ENCODE measurements at places on chromosomes 7 and 10.

- DNase-seq = no peak
Measured at GRCh38 chr7:140041659-140042385, 20.9 kb downstream of the PARP12 start.

GRCh38 chr7:45978010-45978681 lies 57.1 kb upstream of the IGFBP3 start:
- DNase-seq = no peak

DNA sequence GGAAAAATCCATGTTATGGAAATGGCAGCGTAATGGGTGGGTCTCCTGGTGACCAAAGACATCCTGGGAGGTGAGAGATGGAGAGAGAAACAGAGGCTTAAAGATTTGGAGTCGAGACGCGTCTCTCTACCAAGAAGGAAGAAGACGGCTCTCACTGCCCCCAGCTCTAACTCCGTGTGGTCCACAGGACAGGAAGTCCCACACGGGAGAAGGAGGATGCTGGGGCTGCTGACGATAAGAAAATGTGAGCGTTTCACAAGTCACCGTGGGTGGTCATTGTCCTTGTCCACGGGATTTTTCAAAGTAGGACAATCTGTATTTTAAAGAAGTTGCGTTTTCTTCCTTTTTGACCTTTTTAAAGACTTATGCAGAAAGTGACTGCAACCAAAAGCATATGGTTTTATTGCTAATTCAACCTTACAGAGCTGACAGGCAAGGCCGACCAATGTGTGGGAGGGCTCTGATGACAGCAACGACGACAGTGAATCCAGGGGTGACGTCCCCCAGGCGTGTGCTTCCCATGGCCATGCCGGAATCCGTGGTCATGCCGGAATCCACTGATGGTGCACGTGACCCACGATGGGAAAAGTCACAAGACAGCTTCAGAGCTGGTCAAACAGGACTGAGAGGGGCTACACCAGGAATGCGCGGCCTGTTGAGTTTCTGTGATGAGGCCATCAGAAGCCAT lies 341.2 kb downstream of the PTPRN2 start:
- DNase-seq = no peak

DNA sequence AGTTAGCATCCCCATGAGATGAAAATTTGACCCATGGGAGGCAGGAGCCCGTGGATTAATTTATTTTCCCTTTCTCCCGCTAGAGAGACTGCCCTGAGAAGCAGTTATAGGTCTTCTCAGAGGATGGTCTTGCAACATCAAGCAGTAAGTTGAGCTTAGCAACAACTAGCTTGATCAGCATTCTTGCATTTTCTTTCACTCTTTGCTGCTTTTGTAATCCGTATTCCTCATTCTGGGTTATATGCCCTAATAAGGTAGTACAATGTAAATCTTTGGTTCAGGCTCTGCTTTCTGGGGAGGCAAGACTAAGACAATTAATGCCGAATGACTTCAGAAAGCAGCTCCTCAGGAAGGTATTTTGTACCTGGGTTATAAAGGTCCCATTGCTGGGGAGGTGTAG lies 146.8 kb downstream of the FZD1 start:
- no peak for DNase-seq

GRCh38 chr7:39721919-39722597 lies 98.7 kb downstream of the RALA start:
- no peak for DNase-seq

- DNase-seq = no peak
Measured at GRCh38 chr10:3136763-3137611, 35.6 kb downstream of the PITRM1 start.

- no peak for DNase-seq
Measured at GRCh38 chr7:33841705-33842129, 63.6 kb upstream of the BMPER start.

- no peak for DNase-seq
Measured at GRCh38 chr10:97182288-97182990, 3.3 kb downstream of the SLIT1 start.

- peak; percentile 17 for DNase-seq
Measured at GRCh38 chr7:16417906-16418305, 3.4 kb downstream of the CRPPA start.

GRCh38 chr7:107678110-107678753 lies 17.6 kb downstream of the SLC26A4 start:
- DNase-seq = no peak

DNA sequence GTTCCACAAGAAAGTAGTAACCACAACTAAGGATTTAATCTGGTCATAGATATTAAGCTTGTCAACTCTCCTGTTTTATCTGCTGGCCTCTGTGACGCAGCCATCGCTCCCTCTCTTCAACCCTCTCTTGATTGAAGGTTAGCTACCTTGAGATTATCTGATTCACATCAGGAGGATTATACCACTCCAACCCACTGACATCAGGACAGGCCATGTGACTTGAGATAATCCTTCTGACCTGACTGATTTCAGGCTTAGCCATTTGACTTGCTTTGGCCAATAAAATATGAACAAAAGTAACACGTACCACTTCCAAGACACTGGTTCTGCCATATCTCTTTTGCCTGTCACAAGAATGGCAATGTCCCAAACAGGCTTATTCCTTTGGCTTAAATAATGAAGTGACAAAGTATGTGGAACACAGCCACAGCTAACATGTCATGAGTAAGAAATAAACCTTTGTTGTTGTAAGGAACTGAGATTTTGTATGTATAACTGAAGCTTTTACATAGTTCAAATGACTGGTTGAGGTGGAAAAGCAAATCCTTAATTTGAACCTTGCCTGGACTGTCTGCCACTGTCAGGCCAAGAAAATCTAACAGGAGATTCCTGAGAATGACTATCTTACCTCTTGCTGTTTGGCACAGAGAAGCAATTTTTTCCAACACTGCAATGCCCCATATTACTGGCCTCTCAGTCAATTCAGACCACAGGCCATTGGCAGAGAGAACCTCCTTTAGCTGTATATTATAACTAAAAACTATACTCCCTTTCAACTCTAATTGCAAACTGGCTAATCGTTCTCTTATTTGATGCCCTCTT lies 13.9 kb downstream of the ZNF438 start:
- DNase-seq = no peak

DNA sequence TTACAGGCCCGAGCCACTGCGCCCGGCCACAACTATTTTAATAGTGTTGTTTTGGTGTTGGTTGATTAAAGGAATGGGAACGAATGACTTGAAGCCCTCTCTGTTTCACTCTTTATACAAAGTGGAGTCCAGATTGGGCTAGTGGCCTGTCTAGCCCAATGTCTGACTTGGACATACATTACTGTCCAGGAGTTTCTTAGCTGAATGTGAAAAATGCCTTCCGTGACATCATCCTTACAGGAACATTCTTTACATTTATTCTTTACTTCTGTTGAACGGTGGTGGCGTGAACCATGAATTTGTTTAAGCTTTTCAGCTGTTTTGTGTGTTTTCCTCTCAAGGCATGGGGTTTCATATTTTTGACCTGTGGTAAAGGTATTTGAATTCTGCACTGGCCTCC lies 67.9 kb downstream of the DAGLB start:
- no peak for DNase-seq

- DNase-seq = no peak
Measured at GRCh38 chr7:10401793-10402192, 571.9 kb upstream of the PHF14 start.

DNA sequence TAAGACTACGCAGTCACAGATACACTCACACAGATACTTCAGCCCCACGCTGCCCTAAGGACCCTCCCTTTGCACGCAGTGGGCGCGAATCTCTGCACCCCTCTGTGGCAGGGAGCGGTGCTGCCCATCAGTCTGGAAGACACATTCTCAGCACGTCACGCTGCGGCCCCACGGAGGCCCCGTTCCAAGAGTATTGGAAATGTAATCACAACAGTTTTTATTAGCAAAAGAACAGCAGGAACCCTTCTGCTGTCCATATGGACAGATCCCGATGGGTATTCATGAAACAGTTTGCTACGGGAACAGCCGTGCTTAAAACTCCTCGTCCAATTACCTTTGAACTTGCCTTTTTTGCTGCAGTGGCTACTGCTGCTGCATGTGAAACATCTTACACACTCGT lies 131.0 kb downstream of the RPS24 start:
- DNase-seq = no peak

DNA sequence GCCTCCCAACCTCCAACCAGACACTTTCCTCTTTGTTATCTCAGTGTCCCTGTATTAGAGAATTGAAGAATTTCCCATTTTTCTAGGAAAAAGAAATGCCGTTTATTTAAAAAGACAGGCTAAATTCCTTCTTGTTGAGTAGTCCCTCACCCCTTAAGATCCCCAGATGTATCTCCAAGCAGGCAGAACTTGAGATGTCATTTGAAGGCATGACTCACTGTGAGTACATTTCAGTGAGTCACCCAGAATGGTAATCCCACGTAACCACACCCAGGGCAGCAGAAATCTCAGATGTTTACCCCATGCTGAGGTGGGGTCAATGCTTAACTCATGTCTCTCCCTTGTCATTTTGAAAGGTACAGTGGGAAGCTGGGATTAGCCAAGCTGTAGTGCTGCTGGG lies 4.4 kb downstream of the ZNF655 start:
- peak; percentile 46 for DNase-seq

- no peak for DNase-seq
Measured at GRCh38 chr10:85611093-85611740, 755.4 kb downstream of the GRID1 start.

- no peak for DNase-seq
Measured at GRCh38 chr7:23294549-23295400, 4.4 kb upstream of the MALSU1 start.

GRCh38 chr10:62270020-62270419 lies 1.4 kb upstream of the RTKN2 start:
- no peak for DNase-seq

- no peak for DNase-seq
Measured at GRCh38 chr10:63702092-63702491, 180.9 kb downstream of the REEP3 start.

DNA sequence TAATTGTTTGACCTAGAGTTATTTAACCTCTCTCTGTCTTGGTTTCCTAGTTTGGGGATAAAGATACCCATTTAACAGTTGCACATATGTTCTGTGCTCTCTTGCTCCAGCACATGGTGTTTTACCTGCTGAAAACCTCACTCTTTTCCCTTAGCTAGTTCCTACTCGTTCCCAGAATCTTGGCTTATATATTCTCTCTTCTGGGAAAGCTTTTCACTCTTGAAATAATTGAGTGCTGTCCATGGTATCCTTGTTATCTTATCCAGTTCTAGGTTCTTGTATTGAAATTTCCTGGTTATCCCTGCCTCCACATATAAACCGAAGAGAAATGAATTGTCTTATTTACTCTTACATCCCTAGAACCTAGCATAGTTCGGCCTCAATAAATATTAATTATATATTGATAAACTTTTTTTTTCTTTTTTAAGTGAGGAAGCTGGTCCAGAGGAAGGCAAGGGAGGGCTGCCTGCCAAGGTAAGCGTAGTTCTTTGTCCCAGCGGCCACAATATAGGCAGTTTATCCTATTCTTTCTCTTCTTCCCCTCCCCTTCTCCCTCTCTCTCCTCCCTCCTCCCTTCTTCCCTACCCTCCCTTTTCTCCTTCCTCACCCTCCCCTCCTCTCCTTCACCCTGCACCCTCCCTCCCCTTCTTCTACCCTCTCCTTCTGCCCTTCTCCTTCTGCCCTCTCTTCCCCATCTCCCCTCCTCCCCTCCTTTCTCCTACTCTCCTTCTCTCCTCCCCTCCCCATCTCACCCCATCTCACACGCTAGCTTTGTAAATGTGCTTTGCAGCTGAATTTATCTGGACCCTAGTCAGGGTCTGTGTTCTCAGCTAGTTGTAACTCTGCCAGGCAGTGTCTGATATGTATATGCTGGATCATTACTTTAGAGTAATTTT lies 7.9 kb downstream of the WEE2 start:
- DNase-seq = no peak

DNA sequence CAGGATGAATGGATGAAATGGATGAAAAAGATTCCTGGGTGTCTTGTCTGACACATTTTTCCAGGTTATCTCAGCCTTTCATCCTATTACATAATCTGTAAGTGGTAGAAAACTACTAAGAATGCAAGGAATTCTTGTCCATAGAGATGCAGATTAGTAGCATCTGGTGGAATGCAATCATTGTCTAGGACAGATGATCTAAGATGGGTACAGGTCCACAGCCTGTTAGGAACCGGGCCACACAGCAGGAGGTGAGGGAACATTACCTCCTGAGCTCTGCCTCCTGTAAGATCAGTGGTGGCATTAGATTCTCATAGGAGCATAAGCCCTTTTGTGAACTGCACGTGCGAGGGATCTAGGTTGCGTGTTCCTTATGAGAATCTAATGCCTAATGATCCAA lies 225.0 kb downstream of the CALN1 start:
- DNase-seq = no peak

- peak; percentile 63 for DNase-seq
Measured at GRCh38 chr7:149071641-149072437, 18.7 kb downstream of the ZNF786 start.

- DNase-seq = no peak
Measured at GRCh38 chr10:100579261-100580090, 43.7 kb downstream of the HIF1AN start.

DNA sequence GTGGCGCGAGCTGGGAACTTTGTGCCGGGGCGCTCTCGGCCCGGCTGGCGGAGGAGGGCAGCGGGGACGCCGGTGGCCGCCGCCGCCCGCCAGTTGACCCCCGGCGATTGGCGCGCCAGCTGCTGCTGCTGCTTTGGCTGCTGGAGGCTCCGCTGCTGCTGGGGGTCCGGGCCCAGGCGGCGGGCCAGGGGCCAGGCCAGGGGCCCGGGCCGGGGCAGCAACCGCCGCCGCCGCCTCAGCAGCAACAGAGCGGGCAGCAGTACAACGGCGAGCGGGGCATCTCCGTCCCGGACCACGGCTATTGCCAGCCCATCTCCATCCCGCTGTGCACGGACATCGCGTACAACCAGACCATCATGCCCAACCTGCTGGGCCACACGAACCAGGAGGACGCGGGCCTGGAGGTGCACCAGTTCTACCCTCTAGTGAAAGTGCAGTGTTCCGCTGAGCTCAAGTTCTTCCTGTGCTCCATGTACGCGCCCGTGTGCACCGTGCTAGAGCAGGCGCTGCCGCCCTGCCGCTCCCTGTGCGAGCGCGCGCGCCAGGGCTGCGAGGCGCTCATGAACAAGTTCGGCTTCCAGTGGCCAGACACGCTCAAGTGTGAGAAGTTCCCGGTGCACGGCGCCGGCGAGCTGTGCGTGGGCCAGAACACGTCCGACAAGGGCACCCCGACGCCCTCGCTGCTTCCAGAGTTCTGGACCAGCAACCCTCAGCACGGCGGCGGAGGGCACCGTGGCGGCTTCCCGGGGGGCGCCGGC lies 870 bp downstream of the FZD1 start:
- DNase-seq = peak; percentile 29

- no peak for DNase-seq
Measured at GRCh38 chr10:105406488-105406887, 765.4 kb downstream of the SORCS3 start.

- DNase-seq = no peak
Measured at GRCh38 chr10:112546474-112546873, 99.5 kb downstream of the VTI1A start.

- no peak for DNase-seq
Measured at GRCh38 chr7:152760854-152761748, 1.5 kb downstream of the ACTR3B start.

Data from CD4-positive, alpha-beta T cell treated with Interleukin-6 for 4 hours (primary cell).